Activated naive CD4-positive, alpha-beta T cell (primary cell): ENCODE measurements at places on chromosomes 5 and 9.

GRCh38 chr5:133779828-133780475 lies 167.6 kb upstream of the FSTL4 start:
- DNase-seq = no peak

GRCh38 chr9:95820074-95820473 lies 55.4 kb upstream of the ERCC6L2 start:
- DNase-seq = no peak

- no peak for DNase-seq
These were observed 13.4 kb downstream of the ABLIM3 start for GRCh38 chr5:149154650-149155049.

DNA sequence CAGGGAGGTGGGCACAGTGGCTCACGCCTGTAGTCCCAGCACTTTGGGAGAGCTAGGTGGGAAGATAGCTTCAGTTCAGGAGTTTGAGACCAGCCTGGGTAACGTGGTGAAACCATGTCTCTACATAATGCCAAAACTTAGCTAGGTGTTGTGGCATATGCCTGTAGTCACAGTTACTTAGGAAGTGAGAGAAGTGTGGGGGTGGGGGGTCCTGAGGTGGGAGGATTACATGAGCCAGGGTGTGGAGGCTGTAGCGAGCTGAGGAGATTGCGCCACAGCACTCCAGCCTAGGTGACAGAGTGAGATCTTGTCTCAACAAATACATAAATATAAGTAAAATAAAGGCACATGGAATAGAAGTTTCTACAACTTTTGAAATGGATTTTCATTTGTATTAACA lies 23.1 kb downstream of the VCAN start:
- no peak for DNase-seq

GRCh38 chr5:180156141-180156540 lies 52.9 kb downstream of the RASGEF1C start:
- no peak for DNase-seq

GRCh38 chr9:123360161-123361085 lies 4.4 kb downstream of the CRB2 start:
- DNase-seq = no peak

GRCh38 chr5:89255845-89256463 lies 373.0 kb upstream of the MEF2C start:
- DNase-seq = no peak

DNA sequence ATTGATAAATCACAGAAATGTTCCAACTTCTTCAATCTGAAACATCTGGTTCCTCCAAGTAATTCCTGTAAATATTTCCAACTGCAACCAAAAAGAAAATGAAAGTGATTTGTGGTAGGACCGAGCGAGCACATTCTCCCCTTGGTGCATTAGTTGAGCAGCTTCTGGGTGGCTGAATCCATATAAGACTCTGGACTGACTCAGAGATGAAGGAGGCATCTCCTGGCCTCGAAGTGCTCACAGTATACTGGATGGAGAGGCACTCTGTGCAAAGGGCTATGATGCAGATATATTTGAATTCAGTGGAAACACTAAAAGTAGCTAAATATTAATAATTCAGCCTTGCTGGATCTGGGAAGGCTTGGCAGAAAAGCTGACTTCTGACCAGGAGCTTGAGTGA lies 265.0 kb downstream of the MARCHF11 start:
- no peak for DNase-seq

DNA sequence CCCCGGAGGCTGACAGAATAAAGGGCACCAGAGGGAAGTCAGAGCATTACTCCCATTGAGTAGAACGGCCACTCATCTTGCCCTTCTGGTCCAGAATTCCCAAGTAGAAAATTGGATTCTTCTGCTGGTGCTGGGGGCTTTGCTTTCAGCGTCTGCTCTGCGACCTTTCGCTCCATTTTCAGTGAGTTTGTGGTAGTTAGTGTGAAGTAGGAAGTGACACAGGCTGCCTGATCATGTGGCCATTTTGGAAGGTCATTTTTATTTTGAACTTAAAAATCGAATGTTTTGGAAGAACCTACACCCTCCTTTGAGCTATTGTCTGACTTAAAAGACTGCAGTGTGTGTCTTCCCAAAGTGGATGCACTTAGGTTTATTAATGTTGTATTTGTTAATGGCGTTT lies 56.7 kb upstream of the FAM120AOS start:
- DNase-seq = no peak

- DNase-seq = no peak
These were observed 93.4 kb upstream of the SLC25A48 start for GRCh38 chr5:135741040-135741439.

DNA sequence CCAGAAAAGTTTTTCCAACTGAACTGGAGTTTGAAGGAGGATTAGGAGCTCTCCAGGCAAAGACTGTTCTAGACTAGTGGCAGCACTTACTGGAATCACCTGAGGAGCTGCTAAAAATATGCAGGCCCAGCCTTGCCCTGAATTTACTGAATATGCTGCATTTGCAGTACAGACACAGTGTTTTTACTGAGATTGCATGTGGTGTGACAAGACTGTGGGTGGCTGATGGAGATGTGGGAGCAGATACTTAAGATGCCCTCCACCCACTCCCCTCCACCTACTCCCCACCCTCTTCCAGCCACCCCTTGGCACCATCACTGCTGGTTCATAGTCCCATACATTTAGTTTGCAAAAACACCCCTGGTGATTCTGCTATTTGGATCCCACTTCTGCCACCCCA lies 64.1 kb upstream of the HRH2 start:
- DNase-seq = no peak

DNA sequence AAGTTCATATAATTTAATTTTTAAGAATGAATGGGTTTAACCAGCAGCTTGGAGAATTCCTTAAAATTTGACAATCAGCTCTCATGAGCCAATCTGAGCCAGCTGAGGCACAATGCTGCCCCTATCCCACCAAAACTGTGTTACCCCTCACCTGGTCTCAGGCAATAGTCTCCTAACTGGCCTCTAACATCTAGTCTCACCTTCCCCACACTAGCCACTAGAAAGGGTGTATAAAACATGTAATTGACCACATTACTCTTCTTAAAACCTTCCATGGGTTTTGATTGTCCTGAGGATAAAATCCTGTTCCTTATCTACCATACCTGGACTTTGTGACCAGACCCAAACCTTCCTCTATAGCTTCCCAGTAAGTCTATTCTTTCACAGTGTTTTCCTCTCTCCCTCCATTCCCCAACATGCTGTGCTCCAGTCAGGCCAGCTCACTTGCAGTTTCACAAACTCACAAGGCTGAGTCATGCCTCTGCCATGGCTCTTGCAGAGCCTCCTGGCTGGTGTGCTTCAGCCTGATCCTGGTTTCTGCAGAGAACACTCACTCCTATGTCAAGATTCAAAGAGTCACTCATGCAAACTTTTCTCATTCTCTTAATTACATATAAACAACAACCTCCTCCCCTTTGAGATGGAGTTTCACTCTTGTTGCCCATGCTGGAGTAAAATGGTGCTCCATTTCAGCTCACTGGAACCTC lies 16.0 kb upstream of the ZCCHC7 start:
- DNase-seq = no peak

DNA sequence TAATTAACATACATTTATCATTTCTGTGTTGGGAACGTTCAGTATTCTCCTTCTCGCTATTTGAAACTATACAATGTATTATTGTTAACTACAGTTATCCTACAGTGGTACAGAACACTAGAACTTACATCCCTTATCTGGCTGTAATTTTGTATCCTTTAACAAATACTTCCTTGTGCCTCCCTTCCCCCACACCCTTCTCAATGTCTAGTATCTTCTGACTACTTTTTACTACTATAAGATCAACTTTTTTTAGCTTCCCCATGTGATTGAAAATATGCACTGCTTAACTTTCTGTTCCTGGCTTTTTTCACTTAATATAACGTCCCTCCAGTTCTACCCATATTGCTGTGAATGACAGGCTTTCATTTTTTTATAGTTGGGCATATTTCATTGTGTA lies 253.5 kb downstream of the RAB3C start:
- no peak for DNase-seq

- DNase-seq = no peak
These were observed 50.8 kb downstream of the PBX3 start for GRCh38 chr9:125797930-125798329.

- DNase-seq = no peak
These were observed 262.5 kb upstream of the C9orf72 start for GRCh38 chr9:27835746-27836145.

- no peak for DNase-seq
These were observed 54.2 kb downstream of the PRELID2 start for GRCh38 chr5:145780982-145781381.

DNA sequence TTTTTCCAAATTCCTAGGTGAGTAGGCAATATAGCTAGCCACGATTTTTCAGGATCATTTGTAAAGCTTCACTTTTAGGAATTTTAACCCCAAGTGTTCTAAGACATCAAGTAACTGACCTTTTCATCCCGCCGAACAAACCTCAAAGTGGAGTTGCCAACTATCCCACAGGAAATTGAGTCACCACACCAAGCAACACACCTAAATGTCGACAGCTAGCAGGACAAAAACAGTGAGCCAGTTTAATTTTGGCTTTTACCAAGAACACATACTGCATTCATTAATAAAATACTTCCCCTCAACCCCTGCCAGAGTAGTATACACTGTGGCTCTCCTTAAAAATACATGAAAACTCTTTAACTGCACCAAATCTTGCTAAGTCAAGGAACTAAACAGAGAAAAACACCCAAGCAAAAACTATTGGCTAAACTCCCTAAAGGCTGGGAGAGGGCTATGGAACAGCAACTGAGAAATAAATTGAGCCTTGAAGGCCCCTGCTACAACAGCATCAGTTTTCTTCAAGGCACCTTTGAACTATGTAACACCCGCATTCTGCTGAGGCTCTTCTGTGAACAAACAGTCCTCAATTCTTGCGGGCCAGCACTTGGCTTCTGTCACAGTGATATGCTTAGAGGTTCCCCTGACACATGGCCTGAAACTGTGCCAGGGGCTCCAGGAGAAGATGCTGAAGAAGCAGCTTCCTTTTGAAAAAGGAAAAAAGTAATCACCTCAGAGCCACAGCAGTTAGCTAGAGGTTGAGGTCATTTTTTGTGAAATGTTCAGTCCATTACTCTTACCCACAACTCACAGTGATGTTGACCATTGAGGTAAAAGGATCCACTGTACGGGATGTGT lies 459.6 kb downstream of the RAB3C start:
- no peak for DNase-seq

DNA sequence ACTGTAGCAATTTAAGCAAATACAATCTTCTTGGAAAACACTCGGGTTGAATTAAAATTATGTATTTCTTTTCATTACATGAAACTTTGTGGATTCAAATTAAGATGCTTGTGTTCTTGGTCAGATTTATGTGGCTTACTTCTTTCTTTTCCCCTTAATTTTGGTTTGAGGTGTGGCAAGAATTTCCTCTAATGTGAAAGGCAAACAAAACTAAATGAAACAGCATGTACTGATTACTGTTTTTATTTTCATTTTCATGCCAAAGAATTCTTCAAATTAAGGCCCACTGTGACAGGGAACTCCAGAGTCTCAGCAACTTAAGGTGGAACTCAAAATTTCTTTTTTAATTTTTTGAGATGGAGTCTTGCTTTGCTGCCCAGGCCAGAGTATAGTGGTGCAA lies at the start of gene OMD:
Gene OMD, minus strand, starts transcription at position 132 of the 400 bp plus-strand sequence. CDS start 6,913 bp downstream, outside the sequence.
- no peak for DNase-seq

DNA sequence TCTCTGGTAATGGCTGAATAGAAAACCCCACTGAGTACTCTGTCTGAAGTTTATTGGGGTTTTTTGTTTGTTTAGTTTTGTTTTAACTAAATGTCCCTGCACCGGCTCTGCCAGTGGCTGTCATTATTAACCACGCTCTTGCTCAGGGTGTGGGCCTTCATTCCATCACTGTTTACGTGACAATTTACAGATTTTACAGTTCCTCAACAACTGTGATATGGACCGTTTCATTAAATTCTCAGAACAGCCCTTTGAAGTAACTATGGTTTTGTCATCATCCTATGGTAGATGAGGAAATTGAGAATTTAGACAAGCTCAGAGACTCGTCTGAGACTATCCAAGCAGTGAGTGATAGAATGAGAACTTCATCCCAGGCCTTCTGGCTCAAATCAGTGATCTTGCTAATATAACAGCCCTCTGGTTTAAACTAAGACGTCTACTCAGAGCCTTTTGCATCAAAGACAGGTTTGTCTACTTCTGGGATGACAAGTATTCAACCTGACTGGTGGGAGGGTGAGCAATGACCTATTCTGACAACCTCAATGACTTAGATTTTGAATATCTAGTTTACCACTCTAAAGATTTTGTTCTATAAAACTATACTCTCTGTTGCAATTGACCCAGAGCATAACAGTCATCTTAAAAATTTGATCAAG lies 77.3 kb upstream of the MAP3K1 start:
- DNase-seq = no peak

- DNase-seq = no peak
These were observed 429.8 kb downstream of the SPOCK1 start for GRCh38 chr5:137069358-137069757.

DNA sequence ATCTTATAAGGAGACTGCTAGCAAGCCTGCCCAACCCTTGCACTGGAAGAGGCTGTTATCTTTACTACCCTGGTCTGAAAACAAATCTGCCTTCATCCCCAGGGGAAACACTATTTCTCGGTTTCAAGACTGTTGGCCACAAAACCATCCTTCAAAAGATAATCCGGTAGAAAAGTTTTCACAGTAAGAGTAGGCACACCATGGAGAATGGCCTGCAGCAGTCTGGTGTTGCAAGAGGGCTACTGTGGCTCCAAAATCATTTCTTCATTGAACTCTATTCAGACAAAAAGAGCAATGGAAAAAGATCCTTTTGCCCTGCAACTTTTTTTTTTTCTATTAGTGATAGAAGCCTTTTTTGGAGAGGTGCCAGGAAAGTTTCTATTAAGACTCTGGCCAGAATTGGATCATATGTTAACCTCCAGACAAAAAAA lies 163.9 kb downstream of the ARHGEF28 start:
- DNase-seq = no peak

DNA sequence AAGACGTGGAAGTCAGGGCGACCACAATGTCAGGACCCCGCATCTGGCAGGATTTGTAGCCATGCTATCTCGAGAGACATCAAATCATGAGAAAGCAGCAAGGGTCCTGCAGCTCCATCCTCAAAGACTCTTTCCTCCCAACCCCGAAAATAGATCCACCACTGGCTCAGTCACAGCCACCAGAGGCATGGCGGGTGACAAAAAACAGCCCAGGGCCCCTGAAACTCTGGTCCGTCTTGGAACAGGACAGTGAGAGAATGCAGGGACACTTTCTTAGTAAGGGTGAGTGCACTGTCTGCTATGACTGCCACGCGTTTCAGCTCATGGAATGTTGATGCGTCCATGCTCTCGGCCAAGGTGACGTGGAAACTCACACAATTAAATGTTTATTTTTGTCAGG lies 220.9 kb downstream of the IRX2 start:
- no peak for DNase-seq

DNA sequence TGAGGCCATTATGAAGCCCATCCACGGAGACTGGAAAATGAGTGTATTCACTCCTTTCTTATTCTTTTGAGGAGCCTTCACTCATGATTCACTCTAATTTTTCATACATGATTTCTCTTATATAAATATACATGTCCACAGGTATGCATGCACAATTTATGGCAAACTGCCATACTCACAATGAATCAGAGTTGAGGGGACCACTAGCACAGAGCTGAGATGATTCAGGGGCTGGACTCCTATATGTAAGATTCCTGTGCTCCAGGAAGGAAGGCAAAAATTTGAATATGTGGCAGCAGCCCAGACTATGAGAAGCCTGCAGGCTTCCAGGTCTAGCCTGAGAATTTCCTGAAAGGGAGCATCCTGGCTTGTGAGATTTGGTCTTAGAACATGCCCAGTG lies 484.6 kb downstream of the PRELID2 start:
- no peak for DNase-seq
